ENCODE measurements at places on chromosomes 1 and 21.

GRCh38 chr1:5960336-5960735, 31.9 kb downstream of the NPHP4 start:
- DNase-seq = no peak

DNA sequence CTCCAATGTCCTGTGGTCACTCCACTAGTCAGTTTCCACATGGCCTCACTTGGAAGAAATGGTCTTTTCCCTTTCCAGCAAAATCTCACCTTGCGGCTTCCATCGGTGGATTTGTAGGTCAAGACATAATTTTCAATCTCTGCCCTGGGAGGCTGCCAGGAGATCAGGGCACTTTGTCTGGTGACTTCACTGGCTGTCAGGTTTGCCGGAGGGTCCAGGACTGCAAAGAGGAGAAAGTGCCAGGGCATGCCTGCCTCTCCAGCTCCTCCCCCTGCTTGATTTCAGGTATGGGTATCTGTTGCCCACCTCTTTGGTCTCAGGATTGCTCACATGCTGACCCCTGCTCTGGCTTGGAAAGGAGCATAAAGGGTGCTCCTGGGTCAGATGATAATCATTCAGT, 162.8 kb upstream of the KIAA0040 start:
- no peak for DNase-seq

DNA sequence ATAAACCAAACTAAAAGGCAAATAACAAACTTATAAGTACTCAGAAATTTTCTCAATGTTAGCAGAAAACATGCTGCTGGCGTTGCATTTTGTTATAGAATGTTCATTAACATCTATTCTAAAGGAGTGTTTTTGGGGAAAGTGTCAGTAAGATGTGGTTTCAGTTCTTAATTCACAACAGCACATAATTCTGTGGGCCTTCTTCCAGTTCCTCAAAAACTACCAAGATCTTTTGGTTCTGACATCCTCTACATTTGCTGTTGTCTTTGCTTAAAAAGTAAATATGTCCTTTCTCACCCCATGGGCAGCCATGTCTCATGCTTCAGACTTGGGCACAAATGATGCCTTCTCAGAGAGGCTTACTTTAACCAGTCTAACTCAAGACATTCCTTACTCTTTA, 152.5 kb downstream of the CDC7 start:
- no peak for DNase-seq

DNA sequence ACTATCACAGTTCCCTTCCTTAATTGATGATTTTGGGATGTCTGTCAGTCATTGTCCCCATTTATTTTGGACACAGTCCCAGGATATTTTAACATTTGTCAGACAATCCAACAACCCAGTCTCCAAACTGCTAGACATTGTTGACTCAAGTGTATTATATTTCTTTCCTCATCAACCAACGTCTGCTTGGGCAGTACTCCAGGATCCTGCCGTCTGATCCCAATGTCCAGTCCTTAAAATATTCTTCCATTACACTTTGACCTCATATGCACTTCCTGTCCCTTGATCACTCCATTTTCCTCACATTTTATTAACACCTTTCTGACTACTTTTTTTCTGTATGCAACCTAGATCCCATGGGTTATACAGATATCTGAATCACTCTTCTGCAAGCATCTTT, 39.8 kb upstream of the KIAA0040 start:
- DNase-seq = no peak

DNA sequence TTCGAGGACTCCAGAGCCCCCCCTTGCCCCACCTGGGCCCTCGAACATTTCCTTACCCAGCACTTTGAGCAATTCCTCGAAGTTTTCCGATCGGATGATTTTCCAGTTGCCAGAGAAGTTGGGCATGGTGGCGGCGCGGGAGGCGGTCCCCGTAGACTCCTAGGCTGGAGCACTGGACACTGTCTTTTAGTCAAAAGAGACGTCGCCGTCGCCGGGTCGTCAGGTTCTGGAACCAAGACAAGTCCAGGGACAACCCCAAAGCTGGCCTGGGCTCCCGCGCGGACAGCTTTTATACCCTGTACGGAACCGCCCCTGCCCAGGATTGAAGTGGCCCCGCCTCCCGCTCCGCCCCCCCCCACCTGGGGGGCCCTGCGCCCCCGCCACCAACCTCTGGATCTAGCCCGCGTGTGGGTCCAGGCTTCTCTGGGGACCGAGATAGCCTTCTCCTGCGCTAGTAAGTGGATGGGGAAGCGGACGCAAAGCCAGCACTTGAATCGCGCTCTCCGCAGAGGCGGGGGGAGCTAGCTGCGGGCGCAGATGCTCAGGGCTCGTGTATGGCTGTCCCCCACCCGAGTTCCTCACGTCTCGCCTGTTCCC, at the start of gene CRABP2:
Gene CRABP2, minus strand, starts transcription at position 263 of the 597 bp plus-strand sequence. Its CDS starts 137 bp downstream, at position 126.
- DNase-seq = peak; percentile 56

GRCh38 chr1:228212966-228213844, 5.4 kb downstream of the OBSCN start:
- DNase-seq = peak; percentile 80

DNA sequence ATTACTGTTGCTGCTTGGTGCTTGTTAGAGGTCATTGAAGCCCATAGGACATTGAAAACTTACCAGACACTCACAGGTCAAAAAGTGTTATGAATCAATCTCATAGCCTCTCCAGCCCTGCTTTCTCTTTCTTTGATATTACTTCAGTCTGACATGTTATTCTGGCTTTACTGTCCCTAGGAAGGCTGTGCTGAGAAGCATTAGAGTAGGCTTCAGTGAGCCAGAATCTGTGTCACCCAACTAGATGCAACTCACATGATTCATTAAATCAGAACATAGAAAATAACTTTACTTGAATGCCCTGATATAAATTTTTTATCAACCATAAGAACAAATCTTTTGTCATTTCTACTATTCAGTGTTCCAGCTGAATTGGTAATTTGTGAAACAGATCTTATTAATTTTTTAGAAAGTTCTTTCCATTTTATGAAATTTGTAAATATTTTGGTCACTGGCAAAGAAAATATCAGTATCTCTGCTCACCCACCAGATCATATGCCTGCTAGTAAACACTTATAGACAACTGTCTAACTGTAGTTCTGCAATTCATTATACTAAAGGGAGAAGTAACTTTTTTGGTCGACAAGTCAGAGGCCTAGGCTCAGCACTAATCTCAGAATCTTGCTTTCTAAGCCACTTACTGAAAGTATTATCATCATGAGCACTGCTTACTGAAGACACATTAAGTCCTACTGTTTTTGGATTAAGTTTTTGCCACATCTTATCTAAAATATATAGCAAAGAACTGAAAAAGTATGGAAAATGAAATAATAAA, 48.2 kb downstream of the RPAP2 start:
- no peak for DNase-seq

DNA sequence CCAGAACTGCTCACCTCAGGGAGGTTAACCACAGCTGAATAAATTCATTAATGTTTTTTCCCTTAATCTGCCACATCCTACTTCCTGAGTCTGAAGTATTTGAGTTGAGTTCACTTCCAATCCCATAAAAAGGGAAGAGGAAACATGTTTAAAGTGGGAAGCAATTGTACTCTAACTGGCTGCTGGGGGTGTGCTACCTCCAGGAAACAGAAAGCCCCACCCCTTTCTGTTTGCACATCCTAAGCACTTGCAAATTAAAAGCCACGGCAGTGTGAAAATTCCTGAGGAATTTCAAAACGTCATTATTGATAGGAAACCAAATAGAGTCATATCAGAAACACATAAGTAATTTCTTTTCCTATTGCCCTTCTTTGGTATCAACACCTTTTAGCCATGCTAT, 307.0 kb upstream of the NR5A2 start:
- DNase-seq = no peak

DNA sequence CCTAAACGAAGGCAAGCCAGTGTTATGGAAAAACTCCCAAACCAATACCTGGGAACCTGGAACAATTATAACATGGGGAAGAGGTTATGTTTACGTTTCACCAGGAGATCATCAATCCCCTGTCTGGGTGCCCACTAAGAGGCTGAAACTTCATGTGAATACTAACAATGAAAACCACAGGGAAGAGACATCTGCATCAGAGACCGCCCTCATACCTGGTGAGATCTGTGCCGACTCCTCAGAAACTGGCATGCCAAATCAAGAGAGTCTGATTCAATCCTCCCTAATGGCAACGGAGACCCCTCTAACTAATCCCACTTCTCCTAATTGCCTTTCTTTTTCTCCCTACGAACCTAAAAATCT, 163.2 kb downstream of the IER5 start:
- no peak for DNase-seq

- peak; percentile 43 for DNase-seq
Observed at GRCh38 chr1:40692429-40692895, 958 bp downstream of the NFYC start.

GRCh38 chr1:205704903-205705302, 24.6 kb upstream of the SLC45A3 start:
- no peak for DNase-seq

GRCh38 chr1:145891587-145892485, 6.2 kb upstream of the ANKRD35 start:
- DNase-seq = peak; percentile 86

DNA sequence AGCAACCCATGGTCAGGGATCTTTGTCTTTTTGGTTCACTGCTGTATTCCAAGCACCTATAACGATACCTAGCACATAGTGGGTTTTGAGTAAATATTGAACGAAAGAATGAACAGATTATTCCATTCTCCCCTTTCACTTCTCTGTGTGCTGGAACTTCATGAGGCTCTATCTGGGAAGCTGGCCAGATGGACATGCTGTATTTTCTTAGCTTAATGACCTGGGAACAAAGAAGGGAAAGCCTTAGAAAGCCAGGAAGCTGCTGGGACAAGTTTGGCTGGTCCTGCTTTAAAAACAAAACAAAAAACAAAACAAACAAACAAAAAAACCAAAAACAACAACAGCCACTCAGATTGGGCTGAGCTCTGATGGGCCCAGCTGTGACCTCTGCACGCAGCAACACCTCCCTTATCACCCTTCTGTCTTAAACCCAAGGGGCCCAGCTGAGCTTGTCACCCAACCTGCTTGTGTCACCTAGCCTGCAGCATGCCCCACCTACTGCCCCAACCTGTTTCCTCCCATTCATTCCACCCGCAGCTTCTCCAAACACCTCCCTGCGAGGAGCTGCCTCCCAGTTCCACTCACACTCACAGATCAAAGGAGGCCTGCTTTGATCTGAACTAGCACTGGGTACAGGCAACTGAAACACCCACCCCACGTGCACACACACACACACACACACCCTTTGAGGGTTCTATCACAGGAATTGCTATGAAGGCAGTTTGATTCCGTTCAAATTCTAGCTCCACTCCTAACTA, 37.1 kb downstream of the SLC30A1 start:
- DNase-seq = peak; percentile 92

DNA sequence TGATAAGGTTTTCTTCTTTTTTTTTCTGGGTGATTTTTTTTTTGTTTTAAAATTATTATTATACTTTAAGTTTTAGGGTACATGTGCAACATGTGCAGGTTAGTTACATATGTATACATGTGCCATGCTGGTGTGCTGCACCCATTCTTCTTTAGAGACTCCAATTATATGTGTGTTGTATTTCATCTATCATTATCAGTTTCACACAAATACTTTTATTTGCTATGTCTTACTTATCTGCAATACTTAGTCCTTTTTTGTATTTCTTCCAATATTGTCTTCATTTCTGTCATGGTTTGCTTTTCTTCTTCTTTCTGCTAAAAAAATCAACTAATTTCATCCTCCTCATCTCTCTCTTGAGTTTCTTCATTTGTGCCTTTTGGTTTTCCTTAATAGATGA, 3.9 kb upstream of the PDE4B start:
- no peak for DNase-seq

GRCh38 chr1:3112526-3112925, 43.5 kb downstream of the PRDM16 start:
- DNase-seq = no peak

DNA sequence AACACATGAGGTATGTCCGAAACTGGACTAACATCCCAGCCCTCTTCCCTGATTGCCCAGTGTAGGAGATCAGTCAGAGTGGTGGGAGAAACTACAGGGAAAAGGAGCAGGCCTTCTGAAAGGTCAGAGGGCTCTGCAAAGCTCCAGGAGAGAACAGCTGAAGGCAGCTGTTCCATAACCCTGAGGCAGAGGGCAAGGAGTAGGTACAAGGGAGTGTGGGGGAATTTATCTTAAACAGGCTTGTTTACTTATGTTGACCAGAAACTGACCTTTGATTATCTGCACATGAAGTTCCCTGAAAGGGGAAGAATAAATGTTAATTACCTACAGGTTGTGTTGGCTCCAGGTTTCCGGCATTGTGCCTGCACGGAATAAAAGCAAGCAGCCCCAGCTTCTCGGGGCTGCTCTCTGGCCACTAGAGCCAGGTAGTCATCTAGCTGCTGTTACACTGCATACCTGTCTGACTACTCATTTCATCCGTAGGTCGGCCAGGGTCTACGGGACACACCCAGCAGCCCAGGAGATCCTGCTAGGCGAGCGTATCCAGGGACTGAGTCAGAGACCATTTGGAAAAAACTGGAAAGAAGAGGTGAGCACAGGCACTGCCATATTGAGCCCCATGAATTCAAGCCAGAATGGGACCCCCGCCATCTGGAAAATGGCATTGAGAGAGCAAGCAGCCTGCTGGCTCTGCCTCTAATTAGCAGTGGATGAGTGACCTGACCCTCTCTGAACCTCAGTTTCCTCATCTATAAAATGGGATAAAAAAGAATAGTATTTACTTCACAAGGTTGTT, 14.9 kb upstream of the PAQR7 start:
- peak; percentile 94 for DNase-seq

GRCh38 chr1:30253807-30254440, 469.5 kb downstream of the MATN1 start:
- DNase-seq = no peak

DNA sequence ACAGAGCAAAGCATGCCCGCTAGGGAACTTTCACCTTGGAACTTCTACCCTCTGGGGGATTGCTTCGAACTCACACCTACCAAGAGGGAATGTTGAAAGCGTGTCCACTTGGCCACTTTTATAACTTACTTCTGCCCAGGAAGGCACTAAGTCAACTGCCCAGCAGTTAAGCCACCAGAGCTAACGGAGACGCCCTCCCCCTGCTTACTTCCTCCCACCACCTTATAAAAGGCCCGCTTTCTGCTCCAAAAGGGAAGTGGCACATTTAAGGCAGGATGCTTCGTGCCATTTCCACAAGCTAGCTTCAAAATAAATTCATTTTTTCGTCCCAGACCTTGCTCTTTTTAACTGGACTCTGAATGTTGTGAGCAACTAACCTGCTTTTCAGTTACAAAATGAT, 3.2 kb upstream of the AK2 start:
- no peak for DNase-seq

DNA sequence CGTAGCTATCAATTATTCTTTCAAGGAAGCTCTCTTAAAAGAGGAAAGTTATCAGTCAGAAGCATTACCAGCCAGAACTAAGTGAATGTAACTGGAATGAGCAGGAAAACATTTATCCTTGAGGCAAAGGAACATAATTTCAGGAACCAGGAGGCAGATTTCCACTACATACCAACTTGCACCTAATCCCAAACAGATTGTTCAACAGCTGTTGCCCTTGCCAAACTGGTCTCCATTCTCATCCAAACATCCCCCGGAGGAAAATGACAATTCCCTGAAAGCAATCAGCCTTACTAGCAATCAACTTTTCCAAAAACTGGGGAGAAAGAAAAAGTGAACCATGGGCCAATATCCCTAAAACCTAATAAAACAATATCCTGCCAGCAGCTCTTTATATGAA, 35.0 kb downstream of the ENAH start:
- DNase-seq = no peak
